ENCODE measurements at places on chromosomes 3 and 15.
A peak's percentile ranks its signal among the peaks of the same experiment; 100 is the strongest.

DNA sequence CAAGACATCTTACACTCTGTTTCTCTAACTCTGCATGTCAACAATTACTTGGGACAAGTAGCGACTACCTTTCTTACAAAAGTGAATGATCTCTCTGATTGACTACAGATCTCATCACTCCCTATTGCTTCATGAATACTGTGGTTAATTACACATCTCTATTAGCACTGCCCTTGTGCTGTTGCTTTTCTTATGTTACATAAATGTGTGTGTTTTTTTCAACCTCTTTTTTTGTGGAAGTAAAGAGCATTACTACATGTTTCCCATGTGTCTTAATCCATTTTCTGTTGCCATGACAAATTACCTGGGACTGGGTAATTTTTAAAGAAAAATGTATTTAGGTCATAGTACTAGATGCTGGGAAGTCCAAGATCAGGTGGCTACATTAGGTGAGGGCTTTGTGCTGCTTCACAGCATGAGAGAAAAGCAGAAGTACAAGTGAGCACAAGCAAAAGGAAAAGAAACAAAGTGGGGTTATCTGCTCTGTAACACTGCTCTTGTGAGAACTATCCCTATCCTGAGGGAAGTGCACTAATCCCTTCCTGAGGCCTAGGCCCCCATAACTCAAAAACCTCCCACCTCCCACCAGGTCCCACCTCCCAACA, 298.2 kb upstream of the SATB1 start:
- DNase-seq = no peak

DNA sequence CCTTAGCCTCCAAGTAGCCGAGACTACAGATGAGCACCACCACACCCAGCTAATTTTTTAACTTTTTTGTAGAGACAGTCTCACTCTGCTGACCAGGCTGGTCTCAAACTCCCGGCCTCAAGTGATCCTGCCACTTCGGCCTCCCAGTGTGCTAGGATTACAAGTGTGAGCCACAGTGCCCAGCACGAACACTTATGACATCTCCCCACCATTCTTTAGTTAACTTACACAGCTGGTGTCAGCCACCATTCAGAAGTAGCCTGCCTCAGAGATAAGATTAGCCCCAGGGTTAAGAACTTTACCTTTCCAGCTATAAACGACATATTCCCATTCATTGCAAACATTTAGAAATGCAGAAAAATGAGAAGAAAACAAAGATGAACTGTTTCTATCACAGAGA, 58.2 kb downstream of the TRPM7 start:
- no peak for DNase-seq

GRCh38 chr3:133863911-133864310, 31.8 kb downstream of the RAB6B start:
- no peak for DNase-seq

- DNase-seq = peak; percentile 77
Observed at GRCh38 chr3:53255775-53256703, at the start of gene TKT. TKT (minus strand) TSS chr3:53256022; CDS start chr3:53255942, 80 bp downstream.

GRCh38 chr15:60563539-60564404, 84.8 kb upstream of the ICE2 start:
- no peak for DNase-seq

DNA sequence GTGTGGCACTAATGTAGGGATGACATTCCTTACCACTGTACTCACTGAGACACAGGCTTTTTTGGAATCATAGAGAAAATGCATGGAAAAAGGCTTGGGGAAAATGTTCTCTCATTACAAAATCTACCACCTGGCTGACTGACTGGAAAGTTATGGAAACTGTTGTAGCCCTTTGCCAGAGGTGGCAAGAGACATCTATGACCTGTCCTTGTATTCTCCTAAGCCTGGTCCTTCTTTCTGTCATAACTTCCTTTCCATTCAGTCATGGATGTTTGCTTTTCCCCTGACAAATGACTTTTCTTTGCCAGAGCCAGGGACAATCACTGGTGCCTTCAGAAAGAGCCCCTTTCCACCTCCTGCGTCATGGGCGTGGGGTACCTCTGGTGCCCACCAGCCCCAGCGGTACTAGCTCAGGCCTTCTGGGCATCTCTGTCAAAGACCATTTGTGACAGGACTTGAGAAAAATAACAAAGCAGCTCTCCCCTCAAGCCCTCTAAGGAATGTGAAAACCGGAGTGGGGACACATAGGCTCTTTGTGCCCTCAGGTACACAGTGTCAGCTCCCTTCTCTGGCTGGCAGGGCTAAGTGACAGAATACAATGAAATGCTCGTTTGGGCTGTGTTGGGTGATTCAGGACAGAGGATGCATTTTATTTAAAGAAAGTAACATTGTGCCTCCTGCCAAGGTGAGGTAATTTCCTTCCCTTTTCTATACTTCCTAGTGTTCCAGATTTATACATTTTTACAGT, 381.1 kb upstream of the RASGRP1 start:
- no peak for DNase-seq

DNA sequence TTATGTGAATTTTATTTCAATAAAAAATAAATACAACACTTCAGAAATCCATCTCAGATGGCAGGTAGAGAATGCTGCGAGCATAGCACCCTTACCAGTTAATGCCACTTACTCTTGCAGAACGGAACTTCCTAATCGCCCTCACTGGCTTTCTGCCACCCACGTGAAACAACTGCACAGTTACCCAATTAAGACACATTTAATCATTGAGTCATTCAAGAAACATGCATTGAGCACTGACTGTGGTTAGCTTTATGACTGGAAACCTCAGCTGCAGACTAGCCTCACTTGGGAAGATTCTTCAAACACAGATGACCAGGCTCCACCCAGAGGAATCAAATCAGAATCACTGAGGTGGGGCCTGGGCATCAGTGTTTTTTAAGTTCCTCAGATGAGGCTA, 5.6 kb upstream of the MFGE8 start:
- no peak for DNase-seq

- no peak for DNase-seq
Observed at GRCh38 chr3:160953686-160954085, 151.5 kb downstream of the B3GALNT1 start.

DNA sequence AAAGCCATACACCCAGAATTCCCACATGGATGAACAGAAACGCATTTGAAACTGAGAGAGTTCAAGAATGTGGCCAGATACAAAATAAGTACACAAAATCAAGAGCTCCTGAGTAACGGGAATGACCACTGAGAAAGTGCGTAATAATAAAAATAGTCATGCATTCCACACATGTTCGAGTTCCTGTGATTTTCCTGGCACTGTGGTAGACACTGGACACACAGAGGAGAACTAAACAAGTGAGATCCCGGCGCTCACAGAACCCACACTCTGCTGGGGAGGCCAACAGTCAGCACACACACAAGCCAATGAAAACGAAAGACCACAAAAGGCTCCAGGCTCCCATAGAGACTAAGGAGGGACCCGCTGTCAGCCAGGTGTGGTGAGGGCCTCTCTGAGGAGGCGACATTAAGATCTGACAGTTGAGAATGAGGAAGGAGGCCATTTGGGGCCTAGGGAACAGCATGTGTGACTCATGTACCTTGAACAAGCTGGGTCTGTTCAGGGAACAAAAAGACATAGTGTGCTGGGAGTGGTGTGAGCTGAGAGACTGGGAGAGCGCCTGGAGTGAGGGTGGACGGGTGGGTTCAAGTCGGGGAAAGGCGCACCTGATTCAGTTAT, 5.1 kb downstream of the FAM107A start:
- DNase-seq = no peak

DNA sequence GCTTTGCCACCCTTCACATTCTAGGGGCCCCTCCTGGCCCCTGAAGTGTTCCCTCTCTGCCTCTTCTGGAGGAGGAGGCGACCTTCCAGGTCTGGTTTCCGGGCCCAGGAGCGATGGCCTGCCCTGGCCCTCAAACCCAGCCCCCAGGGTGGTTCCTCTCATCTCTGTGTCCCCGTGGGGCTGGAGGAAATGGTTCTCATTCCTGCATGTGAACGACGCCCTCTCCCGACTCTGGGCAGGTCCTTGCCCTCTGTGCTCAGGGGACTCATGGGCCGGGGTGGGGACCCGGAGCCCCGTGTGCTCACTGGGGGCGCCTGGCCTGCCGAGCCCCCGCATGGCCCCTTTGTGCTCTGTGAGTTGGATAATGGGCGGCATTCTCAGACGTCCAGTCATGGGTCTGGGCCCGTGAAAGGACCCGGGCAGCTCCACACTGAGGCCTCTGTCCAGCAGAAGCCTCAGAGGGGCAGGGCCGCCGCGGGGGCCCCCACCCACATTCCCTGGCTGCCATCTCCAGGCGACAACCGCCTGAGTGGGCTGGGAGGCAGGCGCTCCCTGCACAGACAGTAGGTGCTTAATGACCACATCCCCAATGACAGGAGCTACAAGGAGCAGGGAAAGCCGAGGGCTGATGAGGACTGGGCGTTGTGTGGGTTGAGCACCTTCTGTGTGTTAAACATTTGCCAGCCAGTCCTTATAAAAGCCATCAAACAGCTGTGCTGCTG, 5.5 kb upstream of the PLXND1 start:
- DNase-seq = no peak

- DNase-seq = no peak
Observed at GRCh38 chr15:31027910-31028578, 36.6 kb upstream of the MTMR10 start.

DNA sequence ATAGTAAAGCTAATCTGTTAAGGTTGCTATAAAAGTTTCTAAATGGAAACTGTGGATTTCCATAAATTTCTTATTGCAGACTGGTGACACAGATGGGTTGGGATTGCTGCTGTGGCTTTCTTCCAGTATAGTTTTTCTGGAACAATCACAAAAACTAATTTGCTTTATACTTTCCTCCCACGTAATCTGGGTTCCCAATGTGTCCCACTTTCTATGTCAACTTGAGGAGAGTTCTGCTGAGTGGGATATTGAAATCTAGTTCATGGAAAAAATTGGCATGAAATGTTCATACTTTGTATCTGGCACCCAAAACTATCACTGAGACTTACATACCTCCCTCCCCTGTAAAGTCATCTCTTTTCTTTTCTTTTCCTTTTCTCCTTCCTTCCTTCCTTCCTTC, 126.8 kb downstream of the TGFBR2 start:
- DNase-seq = no peak

DNA sequence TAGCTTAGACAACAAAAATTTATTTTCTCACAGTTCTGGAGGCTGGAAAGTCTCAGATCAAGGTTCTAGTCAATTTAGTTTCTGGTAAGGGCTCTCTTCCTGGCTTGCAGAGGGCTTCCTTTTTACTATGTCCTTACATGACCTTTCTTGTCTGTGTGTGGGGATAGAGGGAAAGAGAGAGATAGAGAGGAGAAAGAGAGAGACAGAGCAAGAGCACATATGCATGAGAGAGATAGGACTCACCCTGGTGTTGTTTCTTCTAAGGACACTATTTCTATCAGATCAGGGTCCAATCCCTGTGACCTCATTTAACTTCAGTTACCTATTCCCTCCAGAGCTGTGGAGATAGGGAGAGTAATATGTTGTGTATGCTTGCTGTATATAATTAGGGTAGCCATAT, 44.9 kb upstream of the TEX9 start:
- no peak for DNase-seq

DNA sequence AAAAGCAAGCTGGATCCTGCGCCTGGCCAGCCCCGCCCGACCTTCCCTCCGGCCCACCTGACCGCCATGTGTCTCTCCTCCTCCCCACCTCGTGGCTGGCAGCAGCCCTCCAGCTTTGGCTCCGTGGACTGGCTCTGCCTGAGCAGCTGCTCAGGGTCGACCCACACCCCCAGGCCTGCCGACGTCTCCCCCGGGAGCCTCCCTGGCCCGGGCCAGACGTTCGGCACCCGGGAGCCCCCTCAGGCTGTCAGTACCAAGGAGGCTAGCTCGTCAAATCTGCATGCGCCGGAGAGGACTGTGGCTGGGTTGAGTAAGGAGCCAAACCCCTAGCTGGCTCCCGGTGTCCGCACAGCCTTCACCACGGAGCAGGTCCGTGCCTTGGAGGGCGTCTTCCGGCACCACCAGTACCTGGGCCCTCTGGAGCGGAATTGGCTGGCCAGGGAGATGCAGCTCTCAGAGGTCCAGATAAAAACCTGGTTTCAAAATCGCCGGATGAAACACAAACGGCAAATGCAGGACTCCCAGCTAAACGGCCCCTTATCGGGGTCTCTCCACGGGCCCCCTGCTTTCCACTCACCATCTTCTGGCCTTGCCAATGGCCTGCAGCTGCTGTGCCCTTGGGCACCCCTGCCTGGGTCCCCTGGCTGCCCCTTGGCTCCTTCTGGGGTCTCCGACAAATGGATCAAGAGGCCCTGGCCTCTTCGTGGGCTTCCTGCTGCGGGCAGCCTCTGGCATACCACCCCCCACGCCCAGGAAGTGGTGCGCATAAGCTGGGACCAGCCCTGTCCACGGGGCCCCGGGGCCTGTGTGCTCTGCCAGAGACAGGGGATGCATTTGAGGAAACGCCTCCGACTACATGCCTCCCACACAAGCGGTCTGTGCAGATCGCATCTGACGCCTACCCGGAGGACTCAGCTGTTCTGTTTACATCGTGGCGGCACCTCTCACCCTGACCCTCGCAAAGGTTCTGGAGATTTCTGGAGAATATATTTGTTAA, 345.0 kb downstream of the ZNF385D start:
- no peak for DNase-seq

GRCh38 chr15:30990446-30991254, 778 bp downstream of the MTMR10 start:
- DNase-seq = no peak

- no peak for DNase-seq
Observed at GRCh38 chr15:95371664-95372063, 958.8 kb upstream of the NR2F2 start.

DNA sequence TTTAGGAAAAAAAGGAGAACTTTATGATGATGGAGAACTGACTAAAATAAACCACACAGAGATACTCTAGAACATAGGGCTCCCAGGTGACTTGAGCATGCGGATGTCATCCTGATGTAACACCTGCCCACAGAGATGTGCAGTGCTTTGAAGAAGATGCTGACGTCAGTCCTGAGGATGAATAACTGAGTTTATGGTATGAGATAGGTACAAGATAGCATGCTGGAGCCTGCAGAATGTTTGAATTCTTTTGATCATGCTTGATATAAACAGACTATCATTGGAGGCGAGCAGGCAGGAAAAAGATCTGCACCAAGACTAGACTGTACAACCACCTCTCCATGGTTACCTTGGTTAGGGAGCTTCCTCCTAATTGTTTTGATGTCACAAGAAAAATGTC, 12.4 kb downstream of the CCR4 start:
- no peak for DNase-seq
